Endothelial cell of umbilical vein (primary cell): ENCODE measurements at places on chromosomes 7 and 10.

GRCh38 chr10:100333661-100334440 is 3.8 kb upstream of the PKD2L1 start:
- DNase-seq, result no peak

- peak; percentile 76 for DNase-seq
These were observed 1.4 kb upstream of the CREB5 start for GRCh38 chr7:28410628-28411531.

- DNase-seq, result peak; percentile 93
These were observed 534.3 kb downstream of the PARD3 start for GRCh38 chr10:34280599-34281374.

- DNase-seq, result no peak
These were observed 77.9 kb downstream of the CCNY start for GRCh38 chr10:35413985-35414861.

DNA sequence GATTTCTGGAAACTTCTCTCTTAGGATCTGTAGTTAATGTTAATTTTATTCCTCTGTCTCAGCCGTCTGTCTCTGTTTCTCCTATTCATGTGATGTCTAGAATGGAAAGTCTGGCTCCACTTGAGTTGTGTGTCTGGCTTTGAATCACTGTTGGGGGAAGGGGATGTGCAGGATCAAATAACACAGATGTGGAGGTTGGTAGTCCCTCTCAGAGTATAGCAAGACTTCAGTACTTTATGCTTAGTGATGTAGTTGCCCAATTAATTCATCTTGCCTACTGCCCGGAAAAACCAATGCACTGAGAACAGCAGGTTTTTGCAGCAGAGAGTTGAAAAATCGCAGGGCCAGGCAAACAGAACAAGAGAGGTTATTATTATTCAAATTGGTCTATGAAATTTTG is 79.2 kb downstream of the PHTF2 start:
- no peak for DNase-seq

GRCh38 chr7:18356191-18356645 is 139.3 kb upstream of the HDAC9 start:
- DNase-seq, result peak; percentile 71

DNA sequence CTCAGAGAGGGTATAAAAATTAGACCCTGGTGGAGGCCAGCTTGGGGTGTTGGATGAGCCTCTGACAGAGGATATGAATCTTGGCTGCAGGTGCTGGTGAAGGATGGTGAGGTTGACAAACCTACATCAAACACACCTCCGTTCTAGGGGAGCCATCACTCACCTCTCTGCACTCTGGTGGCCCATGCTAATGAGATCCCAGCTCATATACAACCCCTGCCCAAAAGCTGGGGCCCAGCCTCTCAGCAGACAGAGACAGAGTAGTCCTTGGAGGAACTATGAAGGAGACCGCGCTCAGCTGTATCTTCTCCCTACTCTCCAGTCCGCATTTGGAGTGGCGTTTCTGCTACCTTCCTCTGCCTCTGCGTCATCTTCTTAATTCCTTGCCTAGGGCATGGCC is 83.1 kb upstream of the SORCS3 start:
- no peak for DNase-seq

GRCh38 chr7:80481196-80481884 is 30.5 kb downstream of the GNAT3 start:
- DNase-seq, result no peak

DNA sequence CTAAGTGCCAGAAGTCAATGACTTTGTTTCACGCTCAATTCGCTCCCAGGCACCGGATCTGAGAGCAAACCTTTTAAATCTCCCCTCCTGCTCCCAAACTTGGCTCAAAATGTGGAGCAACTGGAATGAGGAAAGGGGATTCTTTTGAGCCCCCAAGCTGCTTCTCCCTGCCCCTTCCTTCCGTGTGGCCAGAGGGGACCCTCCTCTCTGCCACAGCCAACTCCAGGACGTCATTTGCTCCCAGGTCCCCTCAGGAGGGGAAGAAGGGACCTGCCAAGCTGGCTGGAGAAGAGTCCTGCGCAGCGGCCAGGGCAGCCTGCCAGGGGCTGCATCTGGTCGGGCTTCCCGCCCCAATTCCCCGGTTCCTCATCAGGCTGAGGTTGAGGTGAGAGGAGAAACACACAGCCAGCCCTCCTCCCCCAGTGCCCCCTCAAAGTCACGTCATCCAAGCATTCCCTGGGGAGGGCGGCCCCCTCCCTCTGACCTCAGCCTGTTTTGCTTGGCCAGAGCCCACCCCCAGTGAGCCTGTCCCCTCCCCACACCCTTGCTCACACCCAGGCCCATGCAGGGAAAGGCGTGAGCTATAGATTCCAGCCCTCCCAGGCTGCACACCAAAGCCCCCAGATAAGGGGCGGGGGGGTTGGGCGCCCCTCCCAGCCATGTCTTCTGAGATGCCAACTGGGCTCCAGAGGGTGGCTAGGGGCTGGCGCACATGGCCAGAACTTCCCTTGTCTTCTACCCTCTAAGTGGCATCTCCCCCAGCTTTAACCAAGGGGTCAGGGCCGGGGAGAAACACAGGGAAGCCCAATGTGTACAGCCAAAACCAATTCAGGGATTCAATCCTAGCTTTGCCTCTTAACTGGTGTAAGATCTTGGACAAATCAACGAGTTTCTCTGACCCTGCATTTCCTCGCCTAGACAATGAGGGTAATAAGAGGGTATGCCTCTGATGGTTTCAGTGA is 35.0 kb downstream of the SH3PXD2A start:
- DNase-seq, result peak; percentile 57

DNA sequence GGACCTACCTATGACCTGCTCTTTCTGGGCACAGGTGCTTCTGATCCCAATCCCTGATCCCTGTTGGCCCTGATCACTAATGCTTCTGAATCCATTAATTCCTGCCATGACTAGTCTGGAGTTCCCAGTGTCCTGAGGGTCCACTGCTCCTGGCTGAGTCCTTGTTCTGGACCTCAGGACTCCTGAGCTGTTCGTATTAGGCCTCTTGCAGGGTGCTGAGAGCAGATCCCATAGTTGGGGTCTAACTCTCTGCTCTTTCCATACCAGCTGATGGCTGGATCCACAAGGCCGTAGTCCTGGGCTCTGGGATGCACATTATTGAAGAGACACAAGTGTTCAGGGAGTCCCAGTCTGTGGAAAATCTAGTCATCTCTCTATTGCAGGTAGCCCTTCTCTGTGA is 7.0 kb downstream of the MRPL43 start:
- DNase-seq, result no peak

DNA sequence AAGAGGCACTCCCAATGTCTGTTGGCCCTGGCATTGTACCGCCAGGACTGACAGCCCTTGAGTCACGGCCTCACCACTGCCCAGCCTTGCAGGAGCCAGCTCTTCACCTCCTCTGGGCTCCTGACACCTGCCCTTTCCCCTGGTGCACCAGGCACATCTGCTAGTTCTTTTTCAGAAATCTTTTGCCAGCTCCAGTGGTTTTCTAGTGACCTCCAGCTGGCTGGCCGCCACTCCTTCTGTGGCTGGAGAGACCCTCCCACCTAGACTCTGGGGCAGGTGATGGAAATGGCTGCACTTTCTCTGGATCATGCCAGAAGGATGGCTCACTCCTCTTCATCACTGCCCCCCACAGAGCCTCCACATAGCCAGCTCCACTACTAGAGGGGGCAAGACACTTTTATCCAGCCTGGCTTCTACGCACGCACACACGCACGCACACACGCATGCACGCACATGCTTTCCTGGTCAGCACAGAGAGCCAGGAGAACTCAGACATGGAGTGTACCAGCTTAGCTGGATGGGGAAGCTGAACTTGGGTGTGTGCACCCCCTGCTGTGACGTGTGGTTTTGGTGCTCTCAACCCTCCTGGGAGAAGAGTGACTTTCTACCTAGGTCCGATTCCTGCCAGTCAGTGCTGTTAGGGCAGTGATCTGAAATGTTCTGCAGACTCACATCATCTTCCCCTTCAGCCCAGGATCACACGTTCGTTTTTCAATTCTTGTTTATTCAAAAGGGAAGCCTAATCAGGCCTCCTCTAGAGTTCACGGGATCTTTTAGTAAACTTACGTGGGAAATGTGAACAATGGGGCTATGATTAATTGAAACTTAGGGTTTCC is 222.0 kb downstream of the PRPF18 start:
- peak; percentile 82 for DNase-seq

DNA sequence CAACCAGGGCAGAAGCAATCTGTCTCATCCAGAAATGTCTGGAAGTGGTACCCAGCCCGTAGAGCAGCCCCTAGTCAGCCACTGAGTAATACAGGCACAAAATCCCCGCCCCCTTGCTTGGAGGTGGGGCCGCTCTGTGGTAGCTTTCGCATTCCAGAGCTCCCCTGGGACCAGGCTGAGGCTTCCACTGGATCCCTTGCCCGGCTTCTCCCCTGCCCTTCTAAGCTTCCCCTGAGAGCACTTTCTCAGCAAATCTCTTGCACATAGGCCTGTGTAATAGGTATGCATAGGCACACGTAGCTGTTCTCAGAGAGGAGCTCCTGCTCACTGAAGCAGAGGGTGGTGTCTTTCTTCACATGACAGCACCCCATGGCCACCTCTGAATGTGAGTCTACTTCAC is 144.2 kb downstream of the BMS1 start:
- DNase-seq, result no peak

DNA sequence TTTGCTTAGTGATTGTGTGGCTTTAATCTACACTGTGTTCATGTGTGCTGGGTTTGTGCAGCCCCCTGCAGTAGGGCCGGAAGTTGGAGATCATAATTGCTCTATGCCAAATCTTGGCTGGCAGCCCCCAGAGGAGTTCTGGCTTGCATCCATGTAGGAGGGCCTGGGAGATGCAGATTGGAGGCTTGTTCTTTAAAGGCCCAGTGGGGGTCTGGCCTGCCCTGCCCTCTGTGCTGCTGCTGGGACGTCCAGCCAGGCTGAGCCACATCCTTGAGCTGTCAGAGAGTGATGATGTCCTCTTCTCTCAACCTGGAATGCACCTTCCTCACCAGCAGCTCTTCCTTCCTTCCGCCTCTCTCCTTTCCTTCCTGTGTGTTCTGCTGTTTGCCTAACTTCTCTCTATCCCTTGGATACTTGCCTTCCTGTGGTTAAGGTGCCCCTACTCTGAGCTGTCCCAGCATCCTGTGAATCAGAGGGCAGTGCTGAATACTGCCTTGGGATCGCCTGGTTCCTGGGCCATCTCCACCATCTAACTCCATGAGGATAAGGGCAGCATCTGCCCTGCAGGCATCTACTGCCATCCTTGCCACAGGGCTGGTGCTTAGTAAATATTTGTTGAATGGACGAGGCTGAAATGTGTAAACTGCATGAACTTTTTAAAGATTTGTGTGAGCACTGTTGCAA is 30.2 kb downstream of the DOCK1 start:
- DNase-seq, result peak; percentile 26
